Epithelial cell of prostate (primary cell): ENCODE measurements at places on chromosomes 13 and 19.

DNA sequence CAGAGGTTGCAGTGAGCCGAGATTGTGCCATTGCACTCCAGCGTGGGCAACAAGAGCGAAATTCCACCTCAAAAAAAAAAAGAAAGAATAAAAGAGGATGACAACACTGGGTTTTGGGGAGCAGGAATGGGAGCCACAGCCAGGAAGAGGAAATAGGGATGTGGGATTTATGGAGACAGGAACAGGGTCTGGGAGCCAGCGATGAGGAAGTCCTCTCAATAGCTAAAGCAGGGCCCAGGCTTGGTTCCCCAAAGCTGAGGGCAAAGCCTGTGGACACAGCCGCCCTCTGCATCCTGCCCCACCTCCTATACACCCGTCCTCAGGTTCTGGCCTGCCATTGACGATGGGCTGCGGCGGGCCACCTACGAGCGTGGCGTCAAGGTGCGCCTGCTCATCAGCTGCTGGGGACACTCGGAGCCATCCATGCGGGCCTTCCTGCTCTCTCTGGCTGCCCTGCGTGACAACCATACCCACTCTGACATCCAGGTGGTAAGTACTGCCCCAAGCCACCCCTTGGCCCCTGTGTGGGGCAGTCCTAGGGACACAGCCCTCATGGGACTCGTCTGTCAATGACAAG is 13.6 kb downstream of the HIPK4 start:
- DNase-seq: no peak

GRCh38 chr19:57302020-57302465 is 18.2 kb upstream of the ZNF543 start:
- DNase-seq: peak; percentile 97

DNA sequence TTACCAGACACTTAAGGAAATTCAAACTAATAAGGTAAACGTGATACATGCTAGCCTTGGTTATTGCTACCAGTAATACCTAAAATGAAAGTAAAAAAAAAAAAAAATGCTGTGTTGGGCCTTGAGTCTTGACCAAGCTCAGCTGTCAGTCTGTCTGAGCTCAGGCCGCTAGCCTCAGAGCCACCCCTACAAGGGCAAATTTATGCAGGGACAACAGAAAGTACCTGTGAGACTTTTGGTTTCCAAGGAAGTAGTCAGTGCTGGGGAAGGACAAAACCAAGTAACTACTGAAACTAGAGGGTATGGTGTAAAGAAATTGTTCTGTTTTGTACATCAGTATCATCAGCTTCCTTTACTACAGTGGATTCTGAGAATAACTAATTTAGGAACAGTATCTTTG is 134.3 kb upstream of the SLITRK5 start:
- DNase-seq: no peak

DNA sequence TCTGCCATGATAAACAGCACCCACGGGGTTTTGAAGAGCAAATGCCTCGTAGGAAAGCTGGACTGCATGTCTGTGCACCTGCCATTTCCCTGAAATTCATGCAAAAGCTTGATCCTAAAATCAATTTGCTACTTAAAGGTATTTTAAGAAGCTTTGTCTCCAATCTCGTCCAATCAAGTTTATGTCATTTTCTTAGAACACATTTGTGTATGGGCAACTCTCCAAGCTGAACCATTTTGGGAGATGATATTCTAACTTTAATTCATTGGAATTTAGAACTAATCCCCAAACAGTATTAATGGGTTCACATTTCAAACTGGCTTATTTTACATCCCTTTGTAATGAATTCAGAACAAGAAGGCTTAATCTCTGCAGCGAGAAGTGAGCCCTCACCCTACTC is 822 bp downstream of the ADPRHL1 start:
- no peak for DNase-seq

DNA sequence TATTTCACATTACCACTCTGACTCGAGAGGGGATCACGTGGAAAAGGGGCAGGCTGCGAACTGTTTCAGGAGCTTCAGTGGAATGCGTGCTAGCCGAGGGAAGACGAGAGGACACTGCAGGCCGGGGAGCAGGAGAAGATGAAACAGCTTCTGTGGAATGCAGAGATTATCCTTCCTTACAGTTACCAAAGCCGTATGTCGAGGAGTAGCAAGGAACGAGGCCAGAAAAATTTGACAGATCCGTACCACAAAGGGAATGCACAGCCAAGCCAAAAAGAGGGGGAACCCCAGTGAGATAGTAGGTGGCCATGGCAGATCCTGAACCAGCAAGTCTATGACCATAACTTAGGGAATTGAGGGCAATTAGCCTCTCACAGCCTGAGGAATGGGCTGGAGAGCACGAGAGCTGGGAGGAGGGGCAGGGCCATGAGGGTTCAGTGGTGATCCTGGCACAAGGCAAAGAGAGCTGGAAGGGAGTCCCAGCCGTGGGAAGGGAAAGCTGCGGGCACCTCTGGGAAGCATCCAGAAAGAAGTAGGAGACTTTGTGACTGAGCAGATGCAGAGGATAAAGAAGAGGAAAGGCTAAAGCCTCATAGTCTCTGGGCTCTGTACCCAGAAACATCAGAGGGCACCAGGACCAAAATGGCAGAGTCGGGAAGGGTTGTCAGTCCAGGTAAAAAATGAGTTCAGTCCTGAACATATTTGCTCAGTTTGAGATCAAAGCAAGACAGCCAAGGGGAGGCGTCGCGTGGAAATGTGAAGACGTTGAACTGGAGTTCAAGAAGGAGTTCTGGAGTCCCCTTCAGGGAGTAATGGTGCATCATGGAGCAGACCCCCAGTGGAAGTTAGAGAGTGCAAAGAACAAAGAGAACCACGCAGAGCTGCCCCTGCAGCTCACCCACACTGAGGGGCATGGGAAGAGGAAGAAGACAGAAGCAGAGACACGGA is 5.1 kb downstream of the COL4A1 start:
- no peak for DNase-seq

- DNase-seq: no peak
Measured at GRCh38 chr13:25378528-25378927, 6.8 kb downstream of the ATP8A2 start.

DNA sequence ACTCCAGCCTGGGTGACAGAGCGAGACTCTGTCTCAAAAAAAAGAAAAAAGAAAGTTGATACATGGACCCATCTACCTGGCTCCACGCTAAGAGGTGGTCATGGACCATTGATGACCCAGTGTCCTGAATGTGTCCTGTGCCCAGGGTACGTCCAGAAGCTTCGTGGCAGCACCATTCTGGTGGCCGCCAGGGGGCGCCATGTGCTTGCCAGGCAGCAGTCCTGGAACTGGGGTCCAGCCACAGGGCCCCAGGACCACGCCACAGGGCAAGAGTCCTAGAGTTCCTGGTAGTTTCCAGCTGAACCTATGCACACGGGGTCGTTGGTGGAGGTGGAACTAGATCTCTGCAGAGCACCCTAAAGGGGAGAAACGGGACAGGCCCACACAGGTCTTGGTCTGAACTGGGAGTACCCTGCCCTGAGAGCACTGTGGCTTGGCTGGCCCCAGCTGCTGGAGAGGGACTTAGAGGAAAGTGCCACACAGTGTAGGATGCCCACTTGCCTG is 19.9 kb upstream of the FBXO27 start:
- DNase-seq: no peak

GRCh38 chr19:55041627-55042343 is 3.7 kb upstream of the GP6 start:
- no peak for DNase-seq

DNA sequence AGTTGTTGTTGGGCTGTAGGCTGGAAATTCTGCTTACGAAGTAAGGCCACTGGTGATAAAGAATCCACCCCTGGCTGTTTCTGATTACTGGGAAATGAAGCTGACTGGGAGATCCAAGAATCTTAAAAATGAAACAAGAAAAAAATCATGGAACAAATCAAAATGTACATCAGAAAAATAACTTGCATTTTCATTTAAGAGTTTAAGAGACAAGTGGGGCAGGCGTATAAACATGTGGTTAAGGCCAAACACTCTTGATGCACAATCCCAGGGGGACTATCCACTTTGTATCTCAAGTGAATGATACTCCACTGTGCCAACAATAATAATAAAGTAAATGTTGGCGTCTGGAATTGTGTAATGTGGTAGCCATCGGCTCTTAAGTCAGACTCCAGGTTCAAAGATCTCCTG is 24.6 kb downstream of the ZMYM5 start:
- DNase-seq: no peak

- DNase-seq: no peak
Measured at GRCh38 chr13:110881839-110882627, 32.8 kb downstream of the ANKRD10 start.

GRCh38 chr19:10086591-10087192 is 575 bp downstream of the SHFL start:
- DNase-seq: no peak
